ENCODE measurements at places on chromosomes 11 and 22. TPM values are rescaled to one million over a fixed set of nuclear protein-coding genes. Genes with fewer than 3 reads are reported as not detected.

SPTBN2 gene
- 0.90 TPM for polyA plus RNA-seq

RNF169 gene
- 2.4 TPM for polyA plus RNA-seq

C11orf97 gene
- polyA plus RNA-seq = not detected

CCT8L2 gene
- polyA plus RNA-seq = not detected

APOL1 gene
- polyA plus RNA-seq = 18.7 TPM

DEPDC7 gene
- polyA plus RNA-seq = 1.5 TPM

RELT gene
- polyA plus RNA-seq = 5.6 TPM

C11orf65 gene
- polyA plus RNA-seq = 0.29 TPM

CNTF gene
- polyA plus RNA-seq = 0.15 TPM

CD248 gene
- 8.6 TPM for polyA plus RNA-seq

VSIG10L2 gene
- 0.35 TPM for polyA plus RNA-seq

ZMAT5 gene
- polyA plus RNA-seq = 37.6 TPM

GRIA4 gene
- polyA plus RNA-seq = not detected

SIRT3 gene
- polyA plus RNA-seq = 23.3 TPM

MACROD1 gene
- 497 TPM for polyA plus RNA-seq

OR51B4 gene
- not detected for polyA plus RNA-seq

PARVG gene
- 3.2 TPM for polyA plus RNA-seq

CDC42EP1 gene
- polyA plus RNA-seq = 12.6 TPM

HIC2 gene
- 0.65 TPM for polyA plus RNA-seq

PGGHG gene
- polyA plus RNA-seq = 45.3 TPM

CHRNA10 gene
- polyA plus RNA-seq = 0.95 TPM

UBQLNL gene
- polyA plus RNA-seq = 0.10 TPM

OR52B4 gene
- polyA plus RNA-seq = not detected

GRAP2 gene
- 1.0 TPM for polyA plus RNA-seq

NAP1L4 gene
- polyA plus RNA-seq = 102 TPM

SLC22A6 gene
- not detected for polyA plus RNA-seq

OR5D16 gene
- polyA plus RNA-seq = not detected

OR56A5 gene
- not detected for polyA plus RNA-seq

FUT4 gene
- 0.51 TPM for polyA plus RNA-seq

TMPRSS5 gene
- polyA plus RNA-seq = 1.9 TPM

UPK3A gene
- polyA plus RNA-seq = not detected

RAPSN gene
- 6.2 TPM for polyA plus RNA-seq

CCDC15 gene
- polyA plus RNA-seq = 0.44 TPM

PGA5 gene
- 0.66 TPM for polyA plus RNA-seq

TREH gene
- polyA plus RNA-seq = 4.8 TPM

MS4A6E gene
- not detected for polyA plus RNA-seq

TEX54 gene
- polyA plus RNA-seq = not detected

Measured in heart right ventricle (tissue), 16 donors.